ENCODE measurements at places on chromosomes 3 and 15.

GRCh38 chr3:106309274-106309673 lies 440.5 kb upstream of the CBLB start:
- no peak for DNase-seq

- no peak for DNase-seq
Measured at GRCh38 chr3:39284457-39284881, 4.6 kb upstream of the CX3CR1 start.

- no peak for DNase-seq
Measured at GRCh38 chr3:13276438-13277195, 143.5 kb downstream of the NUP210 start.

- no peak for DNase-seq
Measured at GRCh38 chr15:66833803-66834202, 131.8 kb downstream of the SMAD6 start.

DNA sequence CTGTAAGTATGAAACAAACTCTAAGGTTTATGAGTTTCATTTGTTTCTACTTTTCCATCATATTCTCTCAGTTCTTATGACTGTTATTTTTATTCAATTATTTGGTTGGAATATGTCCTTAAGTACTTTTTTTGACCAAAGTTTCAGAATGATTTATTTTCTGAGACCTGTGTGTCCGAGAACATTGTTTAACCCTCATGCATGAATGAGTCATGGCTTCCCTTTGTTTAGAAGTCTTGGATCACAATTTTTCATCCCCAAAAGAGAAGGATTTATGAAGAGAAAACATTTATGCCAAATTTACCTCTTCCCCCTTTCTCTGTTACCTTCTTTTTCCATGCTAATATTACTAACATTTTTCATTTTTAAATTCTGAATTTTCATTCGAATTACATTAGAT lies 518.0 kb upstream of the NR2F2 start:
- DNase-seq, result peak; percentile 30

- DNase-seq, result peak; percentile 22
Measured at GRCh38 chr3:112038863-112039262, 4.3 kb downstream of the TMPRSS7 start.

GRCh38 chr3:149609595-149609994 lies 48.2 kb downstream of the WWTR1 start:
- no peak for DNase-seq

GRCh38 chr15:86776145-86776544 lies 696.5 kb downstream of the AGBL1 start:
- DNase-seq, result no peak

DNA sequence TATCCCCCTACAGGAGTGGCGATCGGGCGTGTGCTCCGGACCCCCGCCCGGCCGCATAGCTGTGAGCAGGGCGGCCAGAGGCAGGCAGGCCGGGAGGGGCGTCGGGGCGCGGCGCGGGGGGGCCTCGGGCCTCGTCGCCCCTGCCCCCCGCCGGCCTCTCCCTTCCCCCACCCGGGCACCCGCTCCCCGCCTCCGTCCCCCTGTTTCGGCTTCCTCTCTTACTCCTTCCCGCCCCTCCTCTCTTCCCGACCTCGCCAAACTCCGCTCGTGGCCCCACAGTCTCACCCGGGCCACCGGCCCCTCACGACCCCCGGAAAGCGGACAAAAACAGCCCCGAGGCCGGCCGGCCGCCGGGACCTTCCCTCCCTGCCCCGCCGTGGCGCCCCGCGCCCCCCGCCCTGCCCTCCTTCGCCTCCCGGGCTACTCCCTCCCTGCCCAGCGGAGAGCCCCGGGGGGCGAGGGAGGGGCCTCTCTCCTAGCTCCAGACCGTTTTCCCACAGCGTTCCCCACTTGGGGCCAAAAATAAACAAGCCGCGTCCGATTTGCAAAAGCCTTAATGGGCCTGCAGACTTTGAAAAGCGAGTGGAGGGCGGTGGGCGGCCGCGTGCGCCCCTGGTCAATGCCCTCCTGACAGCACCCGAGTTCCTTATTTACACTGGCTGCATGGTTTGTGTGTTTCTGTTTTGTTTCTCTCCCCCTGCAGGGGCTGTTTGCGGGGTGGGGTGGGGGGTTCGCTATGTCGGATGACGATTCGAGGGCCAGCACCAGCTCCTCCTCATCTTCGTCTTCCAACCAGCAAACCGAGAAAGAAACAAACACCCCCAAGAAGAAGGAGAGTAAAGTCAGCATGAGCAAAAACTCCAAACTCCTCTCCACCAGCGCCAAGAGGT lies 1.0 kb downstream of the UBE2E1 start:
- DNase-seq, result no peak

GRCh38 chr3:52880474-52880873 lies 16.9 kb downstream of the STIMATE start:
- no peak for DNase-seq

DNA sequence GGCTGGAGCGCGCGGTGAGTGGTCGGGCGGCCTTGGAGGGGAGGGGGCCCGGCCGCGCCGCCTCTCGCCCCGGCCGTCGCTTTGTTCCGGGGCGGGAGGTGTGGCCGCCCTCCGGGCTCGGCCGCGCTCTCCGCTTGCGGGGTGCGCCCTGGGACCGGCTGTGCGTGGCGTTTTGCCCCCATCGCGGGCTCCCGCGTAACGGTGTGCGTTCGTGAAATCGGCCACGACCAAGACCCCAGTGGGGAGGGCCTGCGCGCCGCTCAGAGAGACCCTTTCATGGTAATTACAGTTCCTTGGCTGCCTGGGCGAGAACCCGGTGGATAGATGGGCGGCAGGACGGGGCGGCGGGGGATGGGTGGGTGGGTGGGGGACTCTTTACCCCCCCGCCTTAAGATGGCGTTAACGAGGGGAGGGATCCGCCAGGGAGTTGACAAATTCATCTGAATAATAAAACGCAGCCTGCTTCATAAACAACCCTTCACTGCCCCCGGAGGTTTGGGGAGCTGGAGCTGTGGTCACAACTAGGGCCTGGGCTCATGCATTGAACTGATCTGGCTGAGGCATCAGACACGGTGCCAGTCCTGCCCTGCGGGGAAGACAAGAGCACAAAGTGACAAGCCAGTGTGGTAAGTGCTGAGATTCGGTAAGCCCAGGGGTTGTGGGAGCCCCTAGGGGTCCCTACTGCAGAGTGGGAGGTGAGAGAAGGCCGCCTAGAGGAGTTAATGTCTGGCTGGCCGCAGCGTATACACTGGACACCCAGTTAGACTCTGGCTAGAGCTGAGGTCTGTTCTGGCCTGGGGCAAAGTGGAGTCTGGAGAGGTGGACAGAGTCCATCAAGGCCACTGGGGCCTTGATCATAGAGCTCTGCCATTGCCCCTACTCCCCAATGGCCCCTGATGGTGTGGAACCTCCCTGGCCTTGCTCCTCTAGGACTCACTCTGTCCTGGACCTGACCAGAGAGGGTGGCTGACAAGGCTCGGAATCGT lies 668 bp downstream of the MRAS start:
- DNase-seq, result peak; percentile 26

GRCh38 chr15:58274885-58275284 lies 136.7 kb downstream of the AQP9 start:
- DNase-seq, result no peak

GRCh38 chr15:43294091-43294706 lies 27.5 kb upstream of the TGM5 start:
- no peak for DNase-seq

DNA sequence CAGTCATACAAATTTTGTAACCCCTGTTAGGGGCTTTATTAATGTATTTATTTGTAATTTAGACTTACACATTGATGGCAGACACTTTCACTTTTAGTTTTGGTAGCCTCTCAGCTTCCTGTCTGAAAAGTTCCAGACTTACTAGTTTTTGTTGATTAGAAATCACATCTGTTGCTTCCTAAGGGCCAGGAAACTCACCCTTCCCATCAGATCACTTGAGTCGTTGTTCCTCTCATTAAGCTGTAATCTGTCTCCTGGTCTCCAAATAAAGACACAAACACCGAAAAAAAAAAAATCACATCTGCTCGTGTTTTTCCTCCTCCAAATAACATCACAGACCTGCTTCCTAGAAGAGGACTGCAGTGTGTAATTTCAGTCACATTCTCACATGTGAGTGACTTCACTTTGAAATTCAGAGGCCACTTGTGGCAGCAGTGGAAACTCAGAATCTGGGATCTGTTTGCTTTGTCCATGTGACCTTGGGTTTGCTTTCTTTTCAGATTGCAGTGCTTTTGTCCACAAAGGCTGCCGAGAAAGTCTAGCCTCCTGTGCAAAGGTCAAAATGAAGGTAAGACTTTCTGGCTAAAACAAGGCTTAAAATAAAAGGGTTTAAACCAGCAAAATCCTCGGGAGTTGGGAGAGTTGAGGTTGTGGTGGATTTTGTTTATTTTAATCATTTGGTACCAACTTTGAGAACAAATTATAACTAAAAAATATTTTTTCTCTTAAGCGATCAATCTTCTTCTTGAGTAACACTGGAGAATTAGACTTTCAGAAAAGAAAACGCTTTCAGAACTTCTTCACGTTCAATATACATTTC lies 87.0 kb downstream of the KLHL25 start:
- peak; percentile 51 for DNase-seq

GRCh38 chr3:146499701-146500100 lies 30.3 kb upstream of the PLSCR2 start:
- no peak for DNase-seq

GRCh38 chr3:188584958-188585689 lies 431.2 kb downstream of the LPP start:
- DNase-seq, result peak; percentile 10

DNA sequence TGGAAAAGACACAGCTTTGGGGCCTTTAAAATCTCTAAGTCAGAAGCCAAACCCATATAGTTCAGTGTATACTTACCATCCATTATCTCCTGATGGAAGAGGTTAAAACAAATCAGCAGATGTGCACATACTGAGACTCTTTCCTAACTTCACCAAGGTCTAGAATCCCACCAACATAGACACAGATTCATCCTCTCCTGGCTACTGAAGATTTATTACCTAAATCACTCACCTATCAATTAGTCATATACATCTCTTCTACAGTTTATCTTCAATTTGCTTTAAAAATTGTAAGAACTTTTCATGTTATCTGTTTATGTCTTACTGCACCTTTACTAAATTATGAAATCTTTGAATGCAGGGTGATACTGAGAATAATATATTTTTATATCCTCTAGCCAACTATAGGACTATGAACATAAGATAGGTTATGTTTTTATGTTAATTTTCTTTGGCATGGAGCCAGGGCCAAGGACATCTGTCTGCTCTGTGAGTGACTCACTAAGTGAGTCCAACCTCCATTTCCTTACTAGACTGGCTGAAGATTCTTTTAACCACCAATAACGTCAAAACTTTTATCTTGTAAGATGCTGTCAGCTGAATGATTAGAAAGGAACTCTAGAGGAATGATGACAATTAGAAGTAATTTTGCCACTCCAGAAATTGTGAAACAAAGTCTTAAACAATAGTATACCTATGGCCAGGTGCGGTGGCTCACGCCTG lies 397.6 kb downstream of the FOXP1 start:
- peak; percentile 82 for DNase-seq

- DNase-seq, result no peak
Measured at GRCh38 chr3:69893274-69893673, 106.3 kb upstream of the SAMMSON start.

DNA sequence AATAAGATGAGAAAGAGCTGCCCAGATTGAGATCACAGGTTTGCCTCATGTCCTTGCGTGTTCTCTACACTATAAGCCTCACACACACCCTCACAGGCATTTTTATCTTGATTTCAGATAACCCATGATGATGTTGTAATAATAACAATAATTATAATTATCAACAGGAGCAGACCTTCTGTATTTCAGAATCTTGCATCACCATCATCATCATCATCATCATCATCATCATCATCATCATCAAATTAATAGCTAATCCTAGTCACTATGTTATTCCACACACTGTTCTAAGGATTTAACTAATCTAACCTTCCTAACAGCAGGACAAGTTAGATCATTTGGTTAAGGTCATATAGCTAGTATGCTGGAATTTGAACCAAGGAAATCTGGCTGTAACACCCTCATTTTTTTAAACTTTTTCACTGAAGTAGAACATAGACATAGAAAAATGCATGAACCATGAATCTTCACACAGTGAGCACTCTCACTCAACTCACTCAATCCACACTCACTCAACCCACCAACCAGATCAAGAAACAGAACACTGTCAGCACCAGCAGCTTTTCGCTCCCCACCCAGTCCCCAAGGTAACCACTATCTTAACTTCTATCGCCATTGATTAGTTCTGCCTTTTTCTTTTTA lies 1.8 kb upstream of the SH2D7 start:
- no peak for DNase-seq

GRCh38 chr3:168881804-168882203 lies 781.7 kb downstream of the MECOM start:
- no peak for DNase-seq

Data from IMR-90 (cell line).